Stomach (tissue), 19 donors: ENCODE measurements at places on chromosomes 1 and 21. TPM values are rescaled to one million over a fixed set of nuclear protein-coding genes. Genes with fewer than 3 reads are reported as not detected.

OLIG2 gene
- total RNA-seq = not detected

NHLH1 gene
- not detected for total RNA-seq

CTH gene
- 5.5 TPM for total RNA-seq

MED8 gene
- total RNA-seq = 52.2 TPM

MYOCOS gene
- not detected for total RNA-seq

ITLN2 gene
- 4.2 TPM for total RNA-seq

ZFP69 gene
- total RNA-seq = 1.3 TPM

FABP3 gene
- not detected for total RNA-seq
